ENCODE measurements at places on chromosomes 4 and X.

DNA sequence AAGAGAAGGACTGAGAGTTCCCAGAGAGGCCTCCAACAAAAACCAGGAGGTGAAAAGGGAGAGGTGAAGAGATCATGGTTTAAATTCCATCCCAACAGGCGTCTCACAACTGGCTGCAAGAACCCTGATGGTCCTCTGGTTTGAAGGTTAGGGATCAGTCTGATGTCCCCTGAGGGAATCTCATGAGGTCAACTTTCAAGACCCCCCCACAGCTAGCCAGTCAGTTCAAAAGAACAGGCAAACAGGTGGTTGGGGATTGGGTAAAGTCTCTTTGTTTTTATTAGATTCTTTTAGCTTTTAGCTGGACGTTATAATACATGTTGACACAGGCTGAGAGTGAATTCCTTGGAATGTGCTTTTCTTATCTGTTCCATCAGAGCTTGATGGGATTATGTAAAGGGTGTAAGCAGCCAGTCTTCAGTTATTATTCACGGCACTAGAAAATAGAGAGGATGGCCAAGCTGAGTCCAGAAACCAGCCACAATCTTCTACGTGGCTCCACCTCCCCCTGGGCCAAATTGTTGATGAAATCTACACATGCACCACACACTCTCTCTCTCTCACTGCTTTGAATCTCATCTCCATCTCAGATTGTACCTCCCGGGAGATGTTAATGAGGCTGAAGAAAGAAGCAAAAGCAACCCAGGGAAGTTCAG lies 20.8 kb downstream of the ENPP6 start:
- DNase-seq: no peak

DNA sequence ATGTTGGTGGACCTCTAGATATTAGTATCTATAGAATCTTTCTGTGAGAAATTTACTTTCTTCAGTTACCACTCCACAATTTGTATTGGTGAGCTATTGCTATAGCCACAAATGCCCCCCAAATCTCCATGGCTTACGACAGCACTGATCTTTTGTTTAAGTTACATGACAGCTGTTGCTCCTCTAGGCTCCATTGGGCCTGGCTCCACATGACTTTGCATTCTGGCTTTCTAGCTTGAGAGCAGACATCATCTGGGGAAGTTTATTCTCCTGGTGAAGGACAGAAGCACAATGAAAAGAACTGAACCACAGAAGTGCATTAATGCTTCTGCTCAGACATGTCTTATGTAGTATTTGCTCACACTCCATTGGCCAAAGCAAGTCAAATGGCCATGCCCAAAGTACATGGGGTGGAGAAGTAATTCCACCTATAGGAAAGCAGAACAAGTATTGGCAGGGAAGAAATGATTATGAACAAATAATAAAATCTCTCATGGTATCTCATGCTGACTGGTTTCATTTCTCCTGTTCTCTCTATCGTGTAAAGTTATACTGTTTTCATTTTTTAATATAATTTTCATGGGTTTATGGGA lies 126.6 kb upstream of the FAM9C start:
- no peak for DNase-seq

GRCh38 chr4:5096261-5096660 lies 45.0 kb downstream of the STK32B start:
- DNase-seq: no peak

DNA sequence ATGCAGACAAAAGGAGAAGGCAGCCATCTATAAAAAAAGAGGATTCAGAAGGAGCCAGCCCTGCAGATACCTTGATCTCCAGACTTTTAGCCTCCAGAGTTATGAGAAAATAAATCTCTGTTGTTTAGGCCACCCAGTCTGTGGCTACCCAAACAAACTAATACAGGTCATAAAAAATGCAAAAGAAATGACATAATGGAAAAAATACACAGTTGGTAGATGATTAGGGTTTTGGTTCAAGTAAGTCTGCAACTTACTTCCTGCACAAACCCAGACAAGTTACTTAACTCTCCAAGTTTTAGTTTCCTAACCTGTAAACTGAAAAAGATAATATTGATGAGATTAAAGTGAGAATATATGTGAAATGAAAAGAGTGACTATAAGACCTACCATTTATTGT lies 11.3 kb downstream of the QDPR start:
- DNase-seq: no peak

- no peak for DNase-seq
Observed at GRCh38 chr4:73019462-73020047, 50.0 kb downstream of the COX18 start.

- no peak for DNase-seq
Observed at GRCh38 chr4:8269535-8270417, at the start of gene HTRA3. Gene HTRA3 (plus strand): TSS chr4:8269754. CDS start chr4:8269969, 215 bp downstream.

GRCh38 chrX:119870626-119871131 lies 854 bp downstream of the RNF113A start:
- DNase-seq: peak; percentile 8

GRCh38 chrX:21276736-21277433 lies 97.3 kb upstream of the CNKSR2 start:
- no peak for DNase-seq

DNA sequence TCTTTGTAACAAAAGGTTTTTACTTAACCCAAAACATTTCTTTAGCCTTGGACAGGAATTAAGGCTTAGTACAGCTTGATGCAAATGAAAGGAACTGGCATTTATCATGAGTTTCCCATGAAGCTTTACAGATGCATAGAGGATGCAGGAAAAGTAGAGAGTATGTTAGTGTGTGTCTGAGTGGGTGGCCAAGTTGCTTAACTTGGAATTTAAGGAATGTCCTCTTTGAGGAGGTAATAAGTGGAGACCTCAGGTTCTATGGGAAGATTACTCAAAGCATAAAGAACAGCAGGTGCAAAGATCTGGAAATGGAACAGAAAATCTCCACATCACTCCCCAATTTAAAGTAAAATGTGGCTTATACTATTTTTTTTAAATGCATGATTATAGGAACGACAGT lies 457.9 kb downstream of the KCNIP4 start:
- no peak for DNase-seq

DNA sequence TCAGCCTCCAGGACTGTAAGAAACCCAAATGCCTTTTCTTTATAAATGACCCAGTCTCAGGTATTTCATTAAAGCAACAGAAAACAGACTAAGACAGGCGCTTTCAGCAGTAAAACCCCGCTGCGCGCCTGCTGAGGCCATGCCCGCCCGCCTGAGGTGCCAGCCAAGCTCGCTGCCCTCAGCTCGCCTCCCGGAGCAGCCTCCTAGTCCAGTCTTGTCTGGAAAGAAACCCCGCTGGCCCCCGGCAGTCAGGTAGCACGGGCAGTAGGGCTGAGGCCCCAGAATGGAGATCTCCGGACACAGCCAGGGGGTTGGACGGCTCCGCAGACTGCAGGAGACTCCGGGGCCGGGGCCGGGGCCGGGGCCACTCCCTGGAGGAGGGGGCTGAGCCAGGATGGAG lies 31.7 kb downstream of the ZFYVE28 start:
- no peak for DNase-seq

- DNase-seq: no peak
Observed at GRCh38 chr4:104971462-104971861, 175.2 kb upstream of the TET2 start.

GRCh38 chr4:160745126-160745525 lies 1418.7 kb downstream of the FSTL5 start:
- no peak for DNase-seq

GRCh38 chrX:153592966-153593688 lies 5.8 kb downstream of the CCNQ start:
- no peak for DNase-seq

DNA sequence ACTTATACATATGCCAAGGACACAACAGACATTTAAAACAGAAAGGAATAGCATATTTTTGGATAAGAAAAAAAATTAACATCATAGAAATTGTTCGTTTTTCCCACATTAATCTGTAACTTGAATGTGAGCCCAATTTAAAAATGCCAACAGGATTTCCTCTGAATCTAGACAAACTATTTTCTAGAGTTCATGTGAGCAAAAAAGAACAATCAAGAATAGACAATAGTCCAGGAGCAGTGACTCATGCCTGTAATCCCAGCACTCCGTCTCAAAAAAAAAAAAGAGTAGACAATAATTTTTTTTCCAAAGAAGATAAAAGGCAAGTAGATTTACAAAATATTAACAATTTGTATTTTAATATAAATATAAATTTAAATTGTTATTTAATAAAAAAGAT lies 73.7 kb upstream of the DUSP21 start:
- no peak for DNase-seq

DNA sequence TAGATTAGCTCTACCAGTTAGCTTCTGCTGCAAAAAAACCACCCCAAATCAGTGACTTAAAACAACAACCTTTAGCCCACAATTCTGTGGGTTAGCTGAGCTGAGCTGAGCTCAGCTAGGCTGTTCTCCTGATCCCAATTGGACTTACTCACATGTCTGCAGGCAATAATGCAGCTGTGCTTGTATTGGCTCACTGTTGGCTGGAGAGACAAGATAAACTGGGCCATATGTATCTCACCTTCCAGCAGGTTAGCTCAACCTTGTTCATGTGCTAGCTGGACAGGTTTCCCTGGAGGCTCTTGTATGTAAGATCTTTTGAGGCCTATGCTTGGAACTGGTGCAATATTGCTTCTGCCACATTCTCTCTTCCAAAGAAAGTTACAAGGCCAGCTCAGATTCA lies 261.5 kb upstream of the ADGRL3 start:
- DNase-seq: no peak

DNA sequence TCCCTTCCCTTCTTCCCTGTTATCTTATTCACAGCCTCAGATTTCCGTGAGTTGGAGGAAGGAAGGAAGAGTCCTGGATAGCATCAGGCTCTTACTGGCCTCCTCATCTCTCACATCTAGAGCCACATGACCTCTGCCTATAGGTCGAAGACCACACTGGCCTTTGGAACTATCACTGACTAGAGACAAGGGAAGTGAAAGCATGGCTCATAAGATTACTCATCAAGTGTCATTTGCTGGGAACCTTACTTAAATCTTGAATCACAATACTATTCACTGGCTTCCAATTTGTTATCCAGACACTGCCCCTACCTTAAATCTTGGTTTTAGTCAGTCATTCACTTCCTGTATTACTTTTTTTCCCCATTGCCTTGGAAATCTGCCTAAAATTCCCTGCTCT lies 61.6 kb upstream of the MTMR8 start:
- no peak for DNase-seq

GRCh38 chr4:2816401-2816954 lies 23.6 kb downstream of the SH3BP2 start:
- no peak for DNase-seq

- DNase-seq: no peak
Observed at GRCh38 chrX:16953606-16954211, 7.3 kb downstream of the REPS2 start.

DNA sequence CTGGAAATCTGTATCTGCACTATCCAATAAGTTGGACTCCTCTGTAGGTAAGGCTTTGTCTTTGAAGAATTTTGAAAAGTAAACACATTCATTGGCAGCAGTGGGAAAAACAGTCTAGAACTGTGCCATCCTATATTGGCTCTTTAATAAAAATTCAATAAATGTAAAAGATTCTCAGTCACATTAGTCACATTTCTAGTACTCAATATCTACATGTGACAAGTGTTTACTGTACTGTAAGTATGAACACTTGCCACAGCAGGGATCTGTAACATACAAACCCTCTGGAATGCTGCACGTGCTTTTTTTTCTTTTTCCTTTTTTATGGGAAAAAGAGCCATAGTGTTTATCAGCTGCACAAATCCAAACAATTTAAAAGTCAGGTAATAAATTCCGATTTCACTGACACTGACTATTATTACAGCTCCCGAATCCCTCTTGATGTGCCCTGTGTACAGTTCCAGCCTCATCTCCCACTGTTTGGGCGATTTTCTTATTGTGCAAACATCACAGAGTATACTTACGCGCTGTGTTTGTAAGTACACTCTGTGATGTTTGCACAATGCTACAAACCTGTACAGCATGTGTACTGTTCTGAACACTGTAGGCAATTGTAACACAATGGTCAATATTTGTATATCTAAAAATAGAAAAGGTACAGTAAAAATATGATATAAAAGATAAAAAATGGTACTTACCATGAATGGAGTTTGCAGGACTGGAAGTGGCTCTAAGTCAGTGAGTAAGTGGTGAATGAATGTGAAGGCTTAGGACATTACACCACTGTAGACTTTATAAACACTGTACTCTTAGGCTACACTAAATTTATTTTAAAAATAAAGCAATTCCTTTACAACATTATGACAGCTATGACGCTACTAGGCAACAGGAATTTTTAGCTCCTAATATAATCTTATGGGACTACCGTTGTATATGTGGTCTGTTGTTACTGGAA lies 8.7 kb downstream of the PYURF start:
- DNase-seq: no peak

DNA sequence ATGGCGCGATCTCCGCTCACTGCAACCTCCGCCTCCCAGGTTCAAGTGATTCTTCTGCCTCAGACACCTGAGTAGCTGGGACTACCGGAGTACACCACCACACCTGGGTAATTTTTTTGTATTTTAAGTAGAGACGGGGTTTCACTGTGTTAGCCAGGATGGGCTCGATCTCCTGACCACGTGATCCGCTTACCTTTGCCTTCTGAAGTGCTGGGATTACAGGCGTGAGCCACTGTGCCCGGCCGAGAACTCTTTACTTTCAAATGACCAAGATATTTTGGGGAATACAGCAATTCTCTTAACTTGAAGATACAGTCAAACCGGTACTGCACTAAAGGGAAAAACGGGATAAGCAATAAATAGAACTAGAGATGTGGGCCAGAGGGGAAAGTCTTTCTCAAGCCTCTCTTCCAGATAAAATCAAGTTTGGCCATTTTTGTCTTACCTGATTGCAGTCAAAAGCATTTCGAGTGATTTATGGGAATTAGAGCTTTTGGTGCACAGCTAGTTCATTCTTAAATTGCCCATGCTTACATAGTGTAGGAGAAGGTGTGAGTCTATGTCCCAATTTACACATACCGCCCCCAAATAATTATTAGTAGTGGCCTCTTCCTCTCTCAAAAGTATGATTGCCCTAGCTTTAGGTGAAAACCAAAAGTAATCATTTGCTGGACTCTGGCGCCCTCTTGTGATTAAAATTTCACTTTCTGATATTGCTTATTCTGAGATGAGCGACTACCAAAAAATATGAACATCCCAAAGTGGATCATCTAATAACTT lies 53.2 kb upstream of the ABCG2 start:
- DNase-seq: peak; percentile 31

- DNase-seq: no peak
Observed at GRCh38 chr4:84032372-84032771, 466.7 kb downstream of the NKX6-1 start.
